ENCODE measurements at places on chromosomes 3 and 15. TPM values are rescaled to one million over a fixed set of nuclear protein-coding genes. Genes with fewer than 3 reads are reported as not detected.

- no peaks in the 10 kb centered on the region for H3K4me1 ChIP-seq
- no peak overlapping the region for H3K27ac ChIP-seq
- no peaks in the 10 kb centered on the region for H3K36me3 ChIP-seq
- no peak overlapping the region for H3K4me3 ChIP-seq
These were observed 236.5 kb downstream of the KCNMB2 start for GRCh38 chr3:178772746-178773145.

DNA sequence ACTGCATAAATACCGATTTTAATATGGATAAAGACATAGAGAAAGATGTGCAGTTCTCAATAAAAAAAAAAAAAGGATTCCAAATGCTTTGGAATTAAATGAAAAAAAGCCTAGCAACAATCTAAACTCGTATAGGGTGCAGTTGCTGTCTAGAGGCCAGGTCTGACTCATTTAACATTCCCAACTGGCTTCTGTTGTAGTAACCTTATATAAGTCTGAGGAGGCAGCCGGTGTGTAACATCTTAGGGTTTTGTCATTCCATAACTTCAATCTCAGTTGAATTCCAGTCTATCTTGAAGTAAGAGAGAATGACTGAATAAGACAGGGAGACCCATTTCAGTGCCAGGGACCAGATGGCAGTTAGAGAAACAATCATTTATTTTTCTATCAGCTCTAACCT is 6.5 kb downstream of the PDCD10 start:
- no peaks in the 10 kb centered on the region for H3K27me3 ChIP-seq
- DNase-seq, result no peak
- no peak overlapping the region for H3K27ac ChIP-seq
- peaks cover 20% of the 10 kb centered on the region for H3K36me3 ChIP-seq
- H3K4me3 ChIP-seq, result no peak overlapping the region
- peaks cover 39% of the 10 kb centered on the region for H3K4me1 ChIP-seq

The CADPS gene
- not detected for total RNA-seq

DNA sequence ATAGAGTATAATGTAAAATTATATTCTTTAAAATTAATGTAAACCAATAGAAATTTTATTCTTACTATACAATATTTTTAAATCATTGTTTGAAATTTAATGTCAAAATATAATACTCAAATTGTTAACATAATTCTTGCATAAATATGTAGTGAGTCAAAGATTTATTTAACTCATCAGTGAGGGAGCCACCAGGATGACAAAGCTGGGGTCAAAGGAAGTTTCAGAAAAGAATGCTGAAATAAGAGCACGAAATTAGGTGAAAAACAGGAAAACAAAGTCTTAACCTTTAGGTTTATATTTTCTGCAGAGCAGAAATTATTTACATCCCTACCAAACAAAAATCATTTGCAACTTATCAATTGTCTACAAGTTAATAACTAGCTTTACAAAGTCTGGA is 74.1 kb downstream of the DIPK2A start:
- no peak for DNase-seq
- H3K4me3 ChIP-seq, result no peak overlapping the region
- no peaks in the 10 kb centered on the region for H3K36me3 ChIP-seq
- H3K27ac ChIP-seq, result no peak overlapping the region

DNA sequence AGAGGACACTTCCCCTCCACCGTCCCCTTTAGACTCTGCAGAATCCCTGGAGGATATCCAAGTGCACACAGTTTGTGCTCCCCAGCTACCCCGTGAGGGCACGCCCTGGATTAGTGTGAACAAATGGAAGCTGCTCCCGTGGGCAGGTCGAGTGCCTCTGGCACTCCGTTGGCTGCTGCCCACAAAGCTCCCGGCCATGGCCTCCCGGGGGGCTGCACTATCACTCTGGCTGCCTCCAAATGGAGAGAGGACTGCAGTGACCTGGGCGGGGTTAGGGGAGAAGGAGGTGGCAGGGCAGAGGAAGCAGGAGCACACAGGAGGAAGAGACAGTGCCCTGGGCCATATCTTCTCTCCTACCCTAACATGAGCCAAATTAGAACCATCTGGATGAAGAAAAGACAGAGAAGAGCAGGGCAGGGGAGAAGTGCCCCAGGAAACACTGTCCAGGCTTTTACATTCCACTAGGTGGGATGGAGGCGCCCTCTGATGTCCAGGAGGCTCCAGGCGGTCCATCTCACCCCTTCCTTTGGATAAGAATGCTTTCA is 29.4 kb upstream of the ACAD9 start:
- H3K27ac ChIP-seq, result no peak overlapping the region
- peaks cover 12% of the 10 kb centered on the region for H3K4me1 ChIP-seq
- no peaks in the 10 kb centered on the region for H3K27me3 ChIP-seq
- no peak for DNase-seq
- no peak overlapping the region for H3K4me3 ChIP-seq

The GTF2A2 gene
- total RNA-seq, result 105 TPM

The CHRM5 gene
- total RNA-seq, result not detected

The KNSTRN gene
- total RNA-seq, result 82.0 TPM

The TIPIN gene
- total RNA-seq, result 40.2 TPM

GRCh38 chr3:4976109-4976508 is 3.1 kb upstream of the BHLHE40 start:
- peaks cover 35% of the 10 kb centered on the region for H3K4me1 ChIP-seq
- H3K4me3 ChIP-seq, result no peak overlapping the region
- peaks cover 40% of the 10 kb centered on the region for H3K36me3 ChIP-seq
- peak overlapping the region; percentile 99 for H3K27ac ChIP-seq

GRCh38 chr15:45087513-45087912 is 26.5 kb downstream of the DUOX2 start:
- H3K27ac ChIP-seq, result no peak overlapping the region
- H3K4me1 ChIP-seq, result no peaks in the 10 kb centered on the region
- DNase-seq, result no peak
- peaks cover 59% of the 10 kb centered on the region for H3K27me3 ChIP-seq
- no peak overlapping the region for H3K4me3 ChIP-seq

DNA sequence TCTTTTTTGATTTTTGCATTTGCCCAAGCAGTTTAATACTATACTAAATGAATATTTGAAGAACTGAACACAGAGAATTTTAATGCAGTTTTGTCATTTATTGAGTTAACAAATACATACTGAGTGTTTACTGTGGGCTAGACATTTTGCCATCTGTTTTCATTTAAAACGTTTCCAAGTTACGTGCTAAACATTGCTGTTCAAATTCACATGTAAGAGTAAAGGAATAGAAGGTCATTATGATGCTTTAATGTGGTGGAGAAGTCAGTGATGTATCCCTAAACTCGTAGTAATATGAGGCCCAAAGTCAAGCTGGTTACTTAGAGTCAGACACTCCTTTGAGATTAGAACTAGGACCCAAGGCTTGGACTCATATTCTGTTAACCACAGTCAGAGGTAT is 49.4 kb downstream of the CRYBG3 start:
- H3K4me1 ChIP-seq, result peaks cover 15% of the 10 kb centered on the region
- H3K36me3 ChIP-seq, result peaks cover 18% of the 10 kb centered on the region
- no peak for DNase-seq

The LRTM1 gene
- total RNA-seq, result not detected

- H3K27ac ChIP-seq, result peak within 1 kb of the TSS; percentile 95
- H3K36me3 ChIP-seq, result peaks cover 28% of the 10 kb centered on the region
- peaks cover 68% of the 10 kb centered on the region for H3K4me1 ChIP-seq
- peak; percentile 87 for DNase-seq
- H3K4me3 ChIP-seq, result peak within 1 kb of the TSS; percentile 96
These were observed at the start of gene TWF2 for GRCh38 chr3:52238761-52239701. TSS of gene TWF2 (minus strand) at chr3:52239158. CDS start at chr3:52239016, 142 bp downstream.

GRCh38 chr3:88142094-88142624 is 7.6 kb upstream of the C3orf38 start:
- peak overlapping the region; percentile 52 for H3K27ac ChIP-seq
- DNase-seq, result no peak
- no peak overlapping the region for H3K4me3 ChIP-seq
- H3K36me3 ChIP-seq, result peaks cover 35% of the 10 kb centered on the region

DNA sequence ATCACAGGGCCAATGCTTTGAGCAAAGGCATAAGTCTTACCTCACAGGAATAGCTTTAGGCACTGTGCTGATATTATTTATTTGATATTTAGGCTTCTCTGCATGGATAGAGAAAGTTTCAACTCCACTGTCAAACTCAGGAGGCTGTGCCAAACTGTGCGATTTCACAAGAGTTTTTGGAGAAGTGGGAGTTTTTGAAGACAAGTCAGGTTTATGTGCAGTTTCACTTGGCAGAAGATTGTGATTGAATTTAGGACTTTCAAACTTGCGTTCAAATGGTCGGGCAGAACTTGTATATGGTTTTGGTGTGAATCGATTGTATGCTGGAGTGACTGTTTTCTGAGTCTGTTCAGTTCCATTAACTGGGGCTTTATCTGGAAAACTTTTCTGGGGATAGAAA is 113.7 kb downstream of the TJP1 start:
- H3K4me1 ChIP-seq, result no peaks in the 10 kb centered on the region
- no peak overlapping the region for H3K27ac ChIP-seq
- no peaks in the 10 kb centered on the region for H3K36me3 ChIP-seq
- H3K27me3 ChIP-seq, result peaks cover 7% of the 10 kb centered on the region
- no peak overlapping the region for H3K4me3 ChIP-seq
- DNase-seq, result no peak

The METTL6 gene
- 18.3 TPM for total RNA-seq

DNA sequence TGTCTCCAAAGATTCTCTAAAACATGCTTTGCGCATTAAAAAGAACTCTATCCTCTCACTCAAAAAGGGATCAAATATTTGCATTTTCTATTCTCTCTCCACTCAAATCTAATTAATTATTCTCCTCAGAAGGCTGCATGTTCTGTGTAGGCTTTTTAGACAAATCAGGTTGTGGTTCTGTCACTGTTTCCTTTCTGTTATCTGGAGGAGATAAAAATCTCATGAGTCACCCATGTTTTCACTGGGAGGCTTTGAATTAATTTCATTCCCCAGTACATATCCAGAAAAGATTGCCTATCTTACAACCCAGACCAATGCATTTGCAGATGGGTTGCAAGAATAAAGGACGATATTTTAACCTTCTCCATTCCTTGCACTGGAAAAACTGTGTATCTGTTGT is 446.5 kb downstream of the GRM7 start:
- no peak overlapping the region for H3K4me3 ChIP-seq
- no peak for DNase-seq
- H3K4me1 ChIP-seq, result no peaks in the 10 kb centered on the region
- no peaks in the 10 kb centered on the region for H3K27me3 ChIP-seq
- H3K27ac ChIP-seq, result no peak overlapping the region

DNA sequence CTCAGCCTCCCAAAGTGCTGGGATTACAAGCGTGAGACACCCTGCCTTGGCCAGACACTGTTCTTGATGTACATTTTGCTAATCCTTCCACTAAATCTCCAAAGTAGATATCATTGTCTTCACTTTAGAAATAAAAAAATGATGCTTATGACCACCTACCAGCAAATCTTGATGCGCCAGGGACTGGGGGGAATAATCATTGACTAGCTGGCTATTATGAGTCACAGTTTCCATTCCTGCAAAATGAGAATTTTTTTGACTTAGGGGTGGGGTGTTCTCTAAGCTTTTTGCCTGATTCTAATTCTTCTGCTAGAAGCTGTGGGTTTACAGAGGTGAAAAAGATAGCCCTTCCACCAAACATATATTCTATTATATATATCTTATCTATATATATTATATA is 17.1 kb upstream of the RFC4 start:
- H3K27me3 ChIP-seq, result peaks cover 6% of the 10 kb centered on the region
- H3K4me1 ChIP-seq, result peaks cover 30% of the 10 kb centered on the region
- H3K36me3 ChIP-seq, result no peaks in the 10 kb centered on the region
- no peak overlapping the region for H3K27ac ChIP-seq
- DNase-seq, result no peak

The TMEM266 gene
- total RNA-seq, result not detected

DNA sequence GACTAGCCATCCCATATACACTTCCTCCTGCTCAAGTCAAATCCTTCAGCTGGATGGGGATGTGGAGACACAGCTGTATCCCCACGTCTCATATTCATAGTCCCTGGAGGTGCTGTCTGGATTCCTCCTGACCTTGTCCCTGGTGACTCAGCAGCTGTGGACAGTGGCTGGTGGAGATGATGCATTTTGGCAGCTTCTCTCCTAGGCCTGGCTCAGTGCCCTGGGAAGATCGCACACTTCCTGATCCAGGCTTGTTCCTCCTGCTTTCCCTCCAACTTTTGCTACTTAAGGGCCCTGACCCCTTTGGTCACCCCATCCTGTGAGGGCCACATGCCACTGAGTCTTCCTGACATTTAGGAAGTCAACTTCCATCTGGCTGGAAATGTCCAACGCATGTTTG is 44.4 kb downstream of the ADAMTSL3 start:
- no peaks in the 10 kb centered on the region for H3K36me3 ChIP-seq
- no peak overlapping the region for H3K27ac ChIP-seq
- DNase-seq, result no peak
- H3K4me1 ChIP-seq, result no peaks in the 10 kb centered on the region

The SPSB4 gene
- total RNA-seq, result not detected

The SATB1 gene
- 233 TPM for total RNA-seq

- H3K4me1 ChIP-seq, result no peaks in the 10 kb centered on the region
- no peak overlapping the region for H3K4me3 ChIP-seq
- no peaks in the 10 kb centered on the region for H3K36me3 ChIP-seq
These were observed 37.7 kb upstream of the NAALADL2 start for GRCh38 chr3:174821477-174821876.

DNA sequence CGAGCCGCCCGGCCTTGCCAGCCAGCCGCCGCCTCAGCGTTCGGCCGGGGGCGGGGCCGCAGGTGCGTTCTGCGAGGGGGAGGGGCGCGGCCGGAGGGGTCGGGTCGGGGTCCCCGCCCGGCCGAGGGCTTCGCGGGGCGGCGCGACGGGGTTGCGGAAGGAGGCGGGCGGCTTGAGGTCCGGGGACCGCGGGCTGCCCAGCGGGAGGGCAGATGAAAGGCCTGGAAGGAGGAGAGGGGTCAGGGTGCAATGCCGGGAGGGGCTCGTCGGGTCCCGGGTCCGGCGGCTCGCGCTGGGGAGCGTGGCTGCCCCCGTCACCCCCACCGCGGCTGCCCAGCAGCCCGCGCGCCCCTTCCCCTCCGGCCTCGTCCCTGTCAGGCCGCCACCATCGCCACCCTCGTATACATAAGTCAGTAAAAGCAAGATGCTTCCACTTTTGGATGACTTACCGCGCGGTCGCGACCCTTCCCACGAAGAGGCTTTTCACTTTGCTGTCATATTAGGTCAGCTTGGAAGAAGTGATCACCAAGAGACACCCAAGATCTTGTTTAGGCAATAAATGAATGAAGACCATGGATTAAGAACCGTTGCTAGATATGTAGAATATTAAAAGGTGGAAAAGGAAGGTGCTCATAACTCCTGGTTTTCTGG is 620 bp upstream of the ANP32A start:
- no peaks in the 10 kb centered on the region for H3K27me3 ChIP-seq
- H3K27ac ChIP-seq, result peak overlapping the region; percentile 94
- H3K4me3 ChIP-seq, result peak overlapping the region; percentile 90
- H3K36me3 ChIP-seq, result peaks cover 6% of the 10 kb centered on the region

DNA sequence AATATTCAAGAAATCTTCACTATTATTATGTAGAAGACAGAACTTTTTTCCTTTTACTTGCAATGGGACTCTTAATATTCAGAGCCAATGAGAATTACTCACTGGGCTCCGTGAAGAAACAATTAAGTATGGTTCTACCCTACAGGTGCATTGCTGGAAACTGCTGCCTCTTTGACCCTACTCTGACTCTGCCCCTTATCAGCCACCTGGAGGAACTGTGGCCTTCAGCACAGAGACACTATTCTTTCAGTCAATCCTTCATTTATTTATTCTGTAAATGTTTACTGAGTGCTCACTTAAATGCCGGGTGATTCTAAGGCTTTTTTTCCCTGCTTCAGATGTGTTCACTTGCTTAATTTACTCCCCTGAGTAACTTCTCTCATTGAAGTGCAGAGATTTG is 163.2 kb downstream of the SYNPR start:
- H3K4me1 ChIP-seq, result no peaks in the 10 kb centered on the region
- no peak for DNase-seq
- no peak overlapping the region for H3K27ac ChIP-seq
- no peak overlapping the region for H3K4me3 ChIP-seq
- H3K36me3 ChIP-seq, result no peaks in the 10 kb centered on the region

- no peak overlapping the region for H3K4me3 ChIP-seq
- DNase-seq, result no peak
- H3K4me1 ChIP-seq, result no peaks in the 10 kb centered on the region
- peaks cover 12% of the 10 kb centered on the region for H3K27me3 ChIP-seq
These were observed 47.2 kb upstream of the IQSEC1 start for GRCh38 chr3:13120289-13120927.

Data from activated CD8-positive, alpha-beta memory T cell treated with anti-CD3 and anti-CD28 coated beads, Interleukin-2, amount 10 ng/mL, durations not matched to agents 7 days and 5 days (primary cell).